Sigmoid colon (tissue), 7 donors: ENCODE measurements at places on chromosomes 16 and 17. TPM values are rescaled to one million over a fixed set of nuclear protein-coding genes. Genes with fewer than 3 reads are reported as not detected.
A peak's percentile ranks its signal among the peaks of the same experiment; 100 is the strongest.

Gene PIK3R5
- total RNA-seq = 11.6 TPM

DNA sequence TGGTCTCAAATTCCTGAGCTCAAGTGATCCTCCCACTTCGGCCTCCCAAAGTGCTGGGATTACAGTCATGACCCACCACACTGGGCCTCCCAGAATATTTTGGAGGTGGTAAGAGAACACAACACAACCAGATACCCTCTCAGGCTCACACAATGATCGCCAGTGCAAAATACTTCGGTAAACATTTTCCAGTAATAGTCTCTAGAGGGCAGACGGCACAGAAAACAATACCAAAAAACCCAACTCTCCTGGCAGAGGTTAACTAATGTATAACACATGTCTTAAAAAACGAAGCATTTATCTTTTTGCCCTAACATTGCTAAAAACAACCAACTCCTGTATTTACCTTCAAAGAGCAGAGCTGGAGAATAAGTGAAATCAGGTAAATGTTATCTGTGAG is 10.5 kb downstream of the NUFIP2 start:
- DNase-seq = no peak

GRCh38 chr17:55961386-55961785 is 191.9 kb upstream of the ANKFN1 start:
- no peak for DNase-seq

Gene PLEKHM1
- 33.2 TPM for total RNA-seq

DNA sequence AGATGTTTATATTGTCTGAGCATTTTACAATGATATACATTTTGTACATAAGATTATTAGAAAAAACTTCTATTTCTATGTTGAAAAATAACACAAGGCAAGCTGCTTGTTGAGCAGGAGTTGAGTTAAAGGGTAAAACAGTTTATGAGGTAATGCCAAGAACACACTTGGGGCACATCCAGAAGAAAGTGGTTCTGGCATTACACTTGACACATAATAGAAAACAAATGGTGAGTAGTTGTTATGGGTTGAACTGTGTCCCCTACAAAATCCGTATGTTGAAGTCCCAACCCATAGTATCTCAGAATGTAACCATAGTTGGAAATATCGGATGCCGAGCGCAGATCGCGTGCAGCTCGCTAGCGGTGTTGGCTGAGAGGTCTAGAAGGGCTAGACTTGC is 354.3 kb upstream of the GOT2 start:
- no peak for DNase-seq

Gene TEX14
- total RNA-seq = 0.33 TPM

DNA sequence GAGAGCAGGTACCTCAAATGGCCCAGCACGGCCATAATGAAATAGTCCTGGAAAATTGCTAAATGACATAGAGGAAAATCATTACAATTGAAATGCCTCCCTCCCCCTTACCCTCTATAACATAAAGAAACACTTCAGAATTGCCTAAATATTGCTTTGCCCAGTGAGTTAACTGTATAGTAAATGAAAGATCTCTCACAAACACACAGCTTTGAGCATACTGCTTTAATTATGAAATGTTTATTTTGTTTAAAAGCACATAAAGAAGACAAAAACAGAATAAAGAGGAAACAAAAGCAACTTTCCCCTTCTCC is 9.3 kb upstream of the ADAMTS18 start:
- DNase-seq = no peak

Gene FSCN2
- total RNA-seq = not detected

DNA sequence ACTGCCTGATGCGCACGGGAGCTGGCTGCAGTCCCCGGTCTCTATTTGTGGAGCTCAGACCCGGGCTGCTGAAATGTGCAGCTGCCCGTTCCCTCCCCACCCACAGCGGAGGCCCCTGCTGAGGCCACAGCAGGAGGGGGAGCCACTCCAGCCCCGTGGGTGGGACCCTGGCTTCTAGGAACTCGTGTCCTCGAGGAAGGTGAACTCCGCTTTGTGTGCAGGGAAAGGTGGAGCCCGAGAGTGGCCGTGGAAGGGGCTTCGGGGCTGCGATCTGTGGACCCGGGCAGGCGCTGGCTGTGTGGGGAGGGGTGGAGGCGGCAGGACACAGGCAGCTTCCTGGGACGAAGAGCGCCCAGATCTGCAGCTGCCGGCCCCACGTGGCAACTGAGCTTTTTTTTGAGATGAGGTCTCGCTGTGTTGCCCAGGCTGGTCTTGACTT is 2.9 kb downstream of the CCDC154 start:
- no peak for DNase-seq

Gene ADCY9
- total RNA-seq = 14.2 TPM

DNA sequence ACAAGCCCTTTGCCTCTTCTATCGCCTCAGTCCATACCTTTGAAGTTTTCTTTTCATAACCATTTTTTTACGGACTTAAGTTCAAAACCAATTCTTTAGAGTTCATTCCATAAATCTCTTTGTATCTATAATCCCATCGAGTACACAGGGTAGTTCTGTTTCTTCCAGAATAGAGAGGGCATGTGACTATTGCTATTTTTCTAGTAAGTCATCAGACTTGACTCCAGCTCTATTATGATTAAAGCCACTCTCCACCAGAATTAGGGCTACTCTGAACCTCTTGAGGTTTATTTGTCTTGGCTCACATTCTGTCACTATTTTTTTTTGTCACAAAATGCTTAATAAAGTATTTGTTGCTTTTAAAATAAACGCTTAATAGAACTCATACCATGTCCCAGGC is 191.9 kb upstream of the AXIN2 start:
- DNase-seq = no peak

Gene IRX3
- not detected for total RNA-seq

Gene IFT20
- 48.5 TPM for total RNA-seq

Gene CCL11
- total RNA-seq = 57.1 TPM

GRCh38 chr17:11121341-11121985 is 119.5 kb upstream of the SHISA6 start:
- DNase-seq = no peak

DNA sequence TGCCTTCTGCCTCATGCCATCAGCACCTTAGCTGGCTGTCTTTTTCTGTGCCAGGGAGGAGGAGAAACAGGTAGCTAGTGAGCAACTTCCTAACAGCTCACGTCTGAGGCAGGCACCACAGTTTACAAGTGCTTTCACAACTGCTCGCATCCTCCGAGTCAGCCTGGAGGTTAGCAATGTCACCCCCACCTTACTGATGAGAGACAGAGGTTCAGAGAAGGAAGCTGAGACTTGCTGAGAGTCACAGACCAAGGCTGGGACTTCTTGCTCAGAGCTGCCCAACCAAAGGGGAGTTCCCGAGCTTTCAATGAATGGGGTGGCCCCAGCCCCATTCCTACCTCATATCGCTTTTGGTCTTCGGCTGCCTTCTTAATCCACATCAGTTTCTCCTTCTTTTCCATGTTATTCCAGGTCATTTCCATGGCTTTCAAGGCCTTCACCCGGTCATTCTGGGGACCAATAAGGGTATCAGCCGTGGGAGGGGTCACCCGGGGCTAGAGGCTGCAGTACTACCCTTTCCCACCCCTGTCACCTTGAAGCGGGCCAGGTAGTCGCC is 9.6 kb downstream of the UBTF start:
- DNase-seq = no peak

GRCh38 chr16:64957246-64957645 is 164.6 kb downstream of the CDH11 start:
- no peak for DNase-seq

GRCh38 chr16:17803625-17804410 is 333.1 kb upstream of the XYLT1 start:
- no peak for DNase-seq

DNA sequence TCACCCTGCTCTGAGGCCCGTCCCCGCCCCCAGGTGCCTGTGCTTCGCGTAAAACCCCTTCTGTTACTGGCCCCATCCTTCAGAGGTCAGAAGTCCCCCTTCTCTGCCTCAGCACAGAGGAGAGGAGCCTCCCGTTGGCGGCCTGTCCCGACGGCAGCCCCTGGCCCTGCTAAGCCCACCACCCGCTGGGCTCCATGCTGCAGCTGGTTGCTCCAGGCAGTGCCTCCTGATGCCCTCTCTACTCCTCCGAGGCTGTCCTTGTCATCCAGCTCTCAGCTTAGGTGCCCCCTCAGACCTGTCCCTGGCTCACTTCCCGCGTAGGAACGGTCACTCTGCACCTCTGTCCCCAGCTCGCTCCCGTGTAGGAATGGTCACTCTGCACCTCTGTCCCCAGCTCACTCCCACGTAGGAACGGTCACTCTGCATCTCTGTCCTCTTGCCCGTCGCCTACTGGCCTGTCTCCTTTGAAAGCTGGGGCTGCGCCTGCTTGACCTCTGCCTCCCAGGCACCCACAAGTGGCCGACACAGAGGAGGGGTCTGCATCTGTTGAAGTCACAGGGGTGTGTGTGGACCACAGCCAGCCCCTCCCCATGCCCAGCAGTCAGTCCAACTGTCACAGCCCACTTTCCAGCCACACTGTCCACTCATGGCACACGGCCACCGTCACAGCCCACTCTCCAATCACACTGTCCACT is 31.7 kb upstream of the ZC3H18 start:
- no peak for DNase-seq

GRCh38 chr17:70717042-70717441 is 547.7 kb downstream of the KCNJ2 start:
- DNase-seq = no peak

Gene TPSB2
- 22.0 TPM for total RNA-seq

GRCh38 chr17:67549820-67550219 is 167.9 kb upstream of the NOL11 start:
- DNase-seq = peak; percentile 61

Gene SULT1A4
- not detected for total RNA-seq

DNA sequence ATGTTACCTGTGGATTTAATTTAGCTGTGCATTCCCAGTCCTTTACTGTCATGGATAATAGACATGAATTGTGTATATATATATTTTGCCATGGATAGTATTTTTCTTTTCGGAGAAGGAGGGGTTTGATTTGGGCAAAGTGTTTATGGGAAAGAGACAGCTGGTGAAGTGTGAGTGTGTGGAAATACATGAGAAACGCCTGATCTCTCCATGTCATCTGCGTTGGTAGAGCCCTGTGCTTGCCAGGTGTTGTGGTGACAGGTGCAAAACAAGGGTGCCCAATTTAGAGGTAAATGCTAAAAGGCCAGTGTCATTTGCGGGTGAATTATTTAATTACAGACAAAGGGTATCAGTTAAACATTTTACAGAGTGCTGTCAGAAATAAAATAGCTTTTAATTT is 23.4 kb downstream of the NDEL1 start:
- no peak for DNase-seq

DNA sequence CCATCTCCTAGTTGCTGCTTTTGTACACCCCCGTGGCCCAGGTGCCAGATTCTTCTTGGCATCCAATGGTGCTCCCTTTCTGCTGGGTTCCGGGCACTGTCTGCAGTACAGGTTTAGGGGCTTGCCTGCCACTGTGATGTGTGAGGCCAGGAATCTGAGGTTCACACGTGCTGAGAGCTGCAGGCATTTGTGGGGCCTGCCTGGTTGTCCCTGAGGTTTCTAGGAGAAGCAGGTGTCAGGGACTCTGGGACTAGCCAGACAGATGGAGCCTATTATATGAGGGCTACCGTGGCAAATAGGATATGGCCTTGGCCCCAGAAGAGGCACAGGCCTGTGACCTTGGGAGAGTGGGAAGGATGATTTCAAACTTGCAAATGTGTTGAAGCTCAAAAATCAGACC is 29.3 kb downstream of the NDEL1 start:
- no peak for DNase-seq

Gene PARN
- 35.3 TPM for total RNA-seq

Gene EVI2A
- total RNA-seq = 7.1 TPM

Gene RCVRN
- 0.55 TPM for total RNA-seq

- DNase-seq = no peak
Measured at GRCh38 chr16:78473031-78473699, 373.7 kb downstream of the WWOX start.

DNA sequence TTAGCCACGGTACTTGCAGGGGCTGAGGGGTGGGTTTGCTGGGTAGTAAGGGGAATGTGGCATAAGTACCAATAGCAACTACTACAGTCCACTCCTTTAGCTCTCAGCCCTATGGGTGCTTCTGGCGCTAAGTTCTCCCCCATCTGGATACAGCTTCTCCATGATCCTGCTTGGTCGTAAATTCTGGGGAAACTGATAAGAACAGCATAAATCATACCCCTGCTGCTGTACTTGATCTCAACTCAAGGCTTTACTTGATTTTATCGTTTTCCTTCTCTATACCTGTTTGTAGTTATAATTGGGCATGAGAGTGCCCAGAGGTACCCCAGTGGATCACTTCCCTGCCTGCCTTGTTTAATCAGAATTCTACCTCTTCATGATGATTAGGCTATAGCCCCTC is 331.4 kb downstream of the PMP22 start:
- no peak for DNase-seq

Gene ARHGAP44
- 2.8 TPM for total RNA-seq
